Activated CD4-positive, alpha-beta T cell treated with anti-CD3 and anti-CD28 coated beads for 4 hours (primary cell): ENCODE measurements at places on chromosomes 4 and X.

DNA sequence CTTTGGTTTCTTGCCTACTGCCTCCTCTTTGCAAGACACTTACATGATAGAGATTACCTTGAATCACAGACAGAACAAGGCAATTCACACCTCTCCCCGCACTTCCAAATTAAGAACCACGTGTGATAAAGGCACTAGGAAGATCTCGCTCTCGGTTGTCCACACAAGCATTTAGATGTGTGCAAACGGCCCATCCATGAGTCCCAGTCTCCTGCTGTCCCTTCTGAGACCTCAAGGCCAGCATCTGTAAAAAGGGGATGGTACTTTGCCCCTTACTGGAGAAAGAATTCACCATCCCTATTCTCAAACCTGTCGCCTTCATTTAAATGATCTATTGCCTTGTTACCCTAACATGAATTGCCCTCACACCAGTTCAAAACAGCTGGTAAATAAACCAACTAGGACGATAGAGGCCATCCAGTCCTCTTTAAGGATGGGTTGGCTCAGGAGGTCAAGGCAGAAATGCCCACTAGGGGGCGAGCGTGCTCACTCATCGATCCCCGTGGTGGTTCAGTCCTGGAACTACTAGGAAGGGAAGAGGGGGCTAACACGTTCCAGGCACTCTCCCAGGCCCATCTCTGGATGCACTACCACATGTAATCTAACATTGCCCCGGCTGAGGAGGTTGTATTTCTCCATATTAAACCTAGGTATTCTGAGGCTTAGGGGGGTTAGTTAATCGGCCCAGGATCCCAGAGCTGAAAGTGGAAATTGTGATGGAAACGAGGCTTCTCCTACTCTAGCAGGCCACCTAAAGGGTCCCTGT, 95.8 kb downstream of the DHX15 start:
- peak; percentile 47 for DNase-seq

GRCh38 chr4:138090150-138090917, 151.8 kb downstream of the SLC7A11 start:
- peak; percentile 3 for DNase-seq

DNA sequence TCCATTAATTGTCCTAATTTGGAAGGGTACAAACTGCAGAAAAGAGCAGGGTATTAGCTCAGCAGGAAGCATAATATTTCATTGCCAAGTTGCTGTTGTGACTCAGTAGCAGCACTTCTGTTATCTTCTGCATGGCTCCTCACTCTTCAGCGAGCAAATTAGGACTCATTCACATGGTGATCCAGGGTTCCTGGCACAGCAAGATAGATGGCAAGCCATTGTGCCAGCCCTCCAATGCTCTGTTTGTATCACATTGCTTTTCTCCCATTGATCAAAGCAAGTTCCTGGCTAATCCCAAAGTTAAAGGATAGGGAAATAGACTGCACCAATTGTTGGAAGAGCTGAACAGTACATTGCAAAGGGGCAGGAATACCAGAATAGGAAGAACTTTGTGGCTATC, 382.5 kb upstream of the ATOH1 start:
- DNase-seq: no peak

GRCh38 chrX:74506317-74507115, 85.2 kb downstream of the SLC16A2 start:
- DNase-seq: no peak

GRCh38 chr4:35604252-35604651, 640.1 kb downstream of the ARAP2 start:
- DNase-seq: no peak

GRCh38 chr4:151256134-151256533, 20.8 kb upstream of the PRSS48 start:
- DNase-seq: no peak

DNA sequence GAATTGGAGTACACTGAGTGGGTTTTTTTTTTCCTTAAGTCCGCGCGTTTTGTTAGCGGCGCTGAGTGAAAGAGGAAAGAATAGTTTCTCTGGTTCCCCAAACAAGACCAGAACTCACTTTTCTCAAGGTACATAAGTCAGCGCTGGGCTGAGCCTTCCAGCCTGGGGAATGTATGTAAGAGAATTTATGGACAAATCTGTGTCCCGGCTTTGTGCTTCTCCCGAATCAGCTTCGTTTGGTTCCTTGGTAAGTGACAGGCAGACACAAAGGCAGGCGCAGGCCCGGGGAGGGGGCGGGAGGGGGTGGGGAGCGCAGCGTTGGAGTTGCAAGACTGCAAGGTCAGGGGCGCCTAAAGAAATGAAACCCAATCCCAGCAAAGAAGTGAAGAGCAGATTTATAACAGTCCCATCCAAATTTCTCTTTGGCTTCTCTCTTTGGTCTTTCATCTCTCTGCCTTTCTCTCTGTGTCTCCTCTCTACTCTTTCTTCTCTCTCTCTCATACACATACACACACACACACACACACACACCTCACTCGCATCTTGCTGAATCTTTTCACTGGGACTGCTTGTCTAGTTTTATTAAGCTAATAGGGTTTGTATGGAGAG, 981 bp downstream of the TET2 start:
- DNase-seq: peak; percentile 37

GRCh38 chr4:108303488-108304177, 134.9 kb upstream of the LEF1 start:
- DNase-seq: no peak

DNA sequence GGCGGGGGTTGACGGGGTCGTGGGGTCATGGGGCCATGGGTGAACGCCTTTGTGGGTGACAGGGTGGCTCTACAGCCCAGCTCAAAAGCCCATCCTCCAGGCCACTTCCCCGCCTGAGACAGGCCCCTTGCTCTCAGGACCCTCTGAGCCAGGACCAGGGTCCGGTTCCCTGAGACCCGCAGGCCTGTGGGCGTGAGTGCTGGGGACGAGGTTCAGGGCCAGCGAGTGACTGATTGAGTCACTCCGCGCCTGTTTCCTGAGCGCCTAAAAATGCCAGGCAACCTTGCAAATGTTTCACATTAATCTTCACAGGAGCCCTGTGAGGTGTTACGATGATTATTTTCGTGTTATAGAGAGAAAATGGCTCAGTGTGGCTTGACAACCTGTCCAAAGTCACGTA, 97.8 kb downstream of the ZNF674 start:
- no peak for DNase-seq

GRCh38 chrX:119194621-119195020, 41.5 kb upstream of the PGRMC1 start:
- DNase-seq: no peak

GRCh38 chr4:60134099-60134498, 1066.0 kb upstream of the ADGRL3 start:
- DNase-seq: no peak

DNA sequence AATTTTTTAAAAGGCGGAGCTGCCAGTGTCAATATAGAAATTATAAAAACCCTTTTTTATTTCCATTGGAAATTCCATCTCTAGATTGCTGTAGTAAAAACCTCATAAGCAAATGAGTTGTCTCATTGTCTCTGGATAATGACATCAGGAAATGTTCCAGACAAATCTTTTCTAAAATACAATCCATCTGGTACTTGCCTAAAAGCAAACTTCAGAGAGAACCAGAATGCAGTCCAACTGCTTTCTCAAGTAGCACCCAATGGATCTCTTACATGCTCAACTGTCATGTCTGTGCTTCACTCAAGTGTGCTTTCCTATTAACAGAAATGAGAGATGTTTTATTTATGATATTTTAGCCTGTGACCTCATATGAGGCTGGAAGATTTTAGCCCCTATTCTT, 399.6 kb upstream of the NDST3 start:
- DNase-seq: no peak

GRCh38 chr4:152100379-152101201, 339.8 kb upstream of the GATB start:
- DNase-seq: peak; percentile 79

- no peak for DNase-seq
These were observed 165.3 kb upstream of the PPP1R2C start for GRCh38 chrX:42943051-42943974.

GRCh38 chr4:158903472-158904043, 134.7 kb downstream of the FNIP2 start:
- DNase-seq: no peak

DNA sequence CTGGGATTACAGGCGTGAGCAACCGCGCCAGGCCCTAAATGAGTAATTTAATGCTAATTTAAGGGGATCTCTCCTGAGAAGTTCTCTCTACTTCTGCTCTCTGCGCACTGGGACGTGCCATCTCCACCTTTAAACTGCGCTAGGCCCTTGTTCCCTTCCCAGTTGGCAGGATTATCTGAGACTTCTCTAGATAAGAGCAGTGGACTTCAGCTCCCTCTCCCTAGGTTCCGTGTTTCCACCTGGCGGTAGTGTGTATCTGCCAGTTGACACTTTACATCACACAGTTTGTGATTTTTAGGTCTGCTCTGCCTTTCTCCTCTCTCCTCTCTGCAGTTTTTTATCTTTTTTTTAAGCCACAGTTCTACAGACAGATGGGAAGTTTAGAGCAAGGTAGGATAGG, 40.2 kb downstream of the ARHGAP10 start:
- DNase-seq: no peak

GRCh38 chr4:180766944-180767729, 1476.1 kb upstream of the TENM3 start:
- no peak for DNase-seq

GRCh38 chr4:144336633-144337032, 196.1 kb upstream of the GYPA start:
- no peak for DNase-seq

DNA sequence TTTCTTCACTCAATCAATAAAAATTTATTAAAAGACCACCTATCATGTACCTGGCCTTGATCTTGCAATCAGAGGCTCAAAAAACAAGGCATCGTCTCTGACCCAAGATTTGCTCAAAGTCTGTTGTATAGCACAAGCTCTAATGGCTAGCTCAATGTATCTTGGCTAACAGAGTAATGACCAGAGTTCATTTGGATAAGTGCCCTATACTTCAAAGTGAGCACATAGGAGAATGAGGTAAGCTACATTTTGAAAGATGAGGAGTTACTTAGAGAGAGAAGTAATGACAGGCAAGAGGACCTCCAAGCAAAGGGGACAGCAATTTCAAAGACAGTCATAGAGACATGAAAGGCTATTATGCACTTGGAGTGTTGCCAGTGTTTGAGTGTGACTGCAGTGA, 22.9 kb upstream of the GABRQ start:
- no peak for DNase-seq

DNA sequence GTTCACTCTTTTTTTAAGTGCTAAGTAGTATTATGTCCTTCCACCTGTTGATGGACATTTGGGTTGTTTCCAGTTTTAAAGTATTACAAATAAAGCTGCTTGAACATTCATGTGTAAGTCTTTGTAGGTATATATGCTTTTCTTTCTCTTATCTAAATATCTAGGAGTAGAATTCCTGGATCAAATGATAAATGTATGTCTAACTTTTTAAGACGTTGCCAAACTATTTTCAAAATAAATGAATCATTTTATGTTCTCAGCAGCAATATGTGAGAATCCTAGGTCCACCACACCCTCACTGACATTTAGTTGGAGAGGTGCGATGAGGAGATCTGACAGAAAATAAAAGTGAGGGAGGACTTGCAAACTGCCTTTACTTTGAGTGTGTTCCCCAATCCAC, 291.7 kb upstream of the UGT8 start:
- no peak for DNase-seq

DNA sequence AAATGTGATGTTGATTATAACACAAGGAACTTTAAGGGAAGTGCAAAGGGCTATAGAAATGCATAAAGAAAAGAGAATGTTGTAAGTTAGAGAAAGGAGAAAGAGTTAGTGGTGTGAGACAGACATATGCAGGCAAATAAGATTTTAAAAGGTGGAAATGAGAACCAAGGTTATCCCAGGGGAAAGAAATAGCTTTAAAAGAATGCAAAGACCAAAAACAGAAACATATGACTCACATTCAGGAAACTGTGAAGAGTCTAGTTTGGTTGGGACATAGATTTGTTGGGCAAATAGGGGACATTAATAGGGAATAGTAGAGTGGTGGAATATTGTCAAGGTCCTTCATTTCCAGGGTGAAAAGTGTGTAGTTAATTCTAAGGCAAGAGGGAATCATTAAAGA, 52.4 kb downstream of the MAPK10 start:
- DNase-seq: no peak

DNA sequence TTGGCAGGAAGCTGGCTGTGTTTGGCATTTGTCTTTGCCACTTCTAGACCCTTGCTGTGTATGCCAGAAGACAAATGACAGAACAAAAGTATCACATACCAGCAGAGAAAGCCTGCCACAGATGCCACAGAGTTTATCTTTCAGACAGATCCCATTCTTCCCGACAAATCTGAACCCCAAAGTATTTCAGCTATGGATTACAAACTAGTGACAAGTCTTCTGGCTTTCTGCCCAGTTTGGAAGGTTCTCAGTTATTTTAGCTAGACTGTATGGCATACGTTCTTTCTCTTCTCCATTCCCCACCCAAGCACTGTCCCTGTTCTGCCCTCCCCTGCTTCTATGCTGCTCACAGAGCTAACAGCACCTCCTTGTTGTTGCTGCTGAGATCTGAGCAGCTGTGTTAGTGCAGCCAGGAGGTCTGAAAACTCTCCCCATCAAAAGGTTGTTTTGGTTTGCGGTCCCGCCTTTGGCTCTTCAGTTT, 236.7 kb downstream of the FRAS1 start:
- no peak for DNase-seq

GRCh38 chrX:53374222-53374820, 48.1 kb downstream of the SMC1A start:
- no peak for DNase-seq

- no peak for DNase-seq
These were observed 3.2 kb downstream of the SPP1 start for GRCh38 chr4:87978681-87979080.
